Pons (tissue), 1 donor: ENCODE measurements at places on chromosomes 5 and 9.

GRCh38 chr5:143188083-143188482, 215.4 kb downstream of the NR3C1 start:
- no peak for DNase-seq

GRCh38 chr5:35136386-35136785, 88.6 kb upstream of the AGXT2 start:
- no peak for DNase-seq

DNA sequence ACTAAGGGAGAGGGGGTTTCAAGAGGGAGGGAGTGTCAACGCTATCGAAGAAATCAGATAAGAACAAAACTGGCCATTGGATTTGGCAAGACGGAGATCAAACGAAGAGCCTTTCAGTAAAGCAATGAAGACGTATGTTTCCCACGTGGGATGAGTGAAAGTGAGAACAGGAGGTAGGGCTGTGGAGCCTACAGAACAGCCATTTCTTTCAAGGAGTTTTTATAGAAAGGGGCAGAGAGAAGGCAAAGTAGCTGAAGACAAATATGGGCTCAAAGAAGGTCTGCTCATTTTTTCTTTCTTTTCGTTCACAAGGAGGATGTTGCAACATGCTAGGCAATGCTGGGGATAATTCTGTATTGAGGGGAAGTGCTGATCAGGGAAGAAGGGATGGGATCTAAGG, 98.3 kb downstream of the SUSD1 start:
- peak; percentile 14 for DNase-seq

- peak; percentile 67 for DNase-seq
Observed at GRCh38 chr9:14301583-14302021, 12.3 kb downstream of the NFIB start.

DNA sequence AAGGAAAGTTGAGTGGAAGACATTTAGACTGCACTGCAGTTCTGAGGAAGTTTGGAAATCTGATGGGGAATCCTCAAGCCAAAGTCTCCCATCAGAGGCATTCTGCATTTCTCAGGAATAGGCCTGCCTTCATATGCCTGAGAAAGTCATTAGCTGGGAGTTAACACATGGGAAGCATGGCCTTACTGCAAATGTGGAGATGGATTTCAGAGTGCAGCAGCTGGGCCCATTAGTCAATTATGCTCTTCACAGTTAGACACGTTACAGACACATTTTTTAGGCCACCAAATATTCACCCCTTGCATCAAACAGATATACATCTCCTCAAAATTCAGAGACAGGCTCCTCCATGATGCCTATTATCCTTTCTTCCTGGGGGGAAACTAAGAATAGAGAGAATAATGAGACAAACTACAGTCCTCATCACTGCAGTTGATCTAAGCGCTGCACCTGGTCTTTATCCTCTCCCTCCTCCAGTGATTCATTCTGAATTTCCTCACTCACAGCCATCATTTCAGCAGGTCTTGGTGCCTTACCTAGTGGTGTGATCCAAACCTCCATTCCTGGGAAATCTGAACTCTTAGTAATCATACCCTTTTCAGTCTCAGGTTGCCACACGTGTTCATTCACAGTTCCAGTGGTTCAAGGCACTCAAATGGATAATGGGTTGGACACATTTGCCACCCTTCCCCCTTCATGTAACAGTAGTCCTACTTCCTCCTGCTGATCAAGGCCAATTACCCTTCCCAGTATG, 47.9 kb upstream of the PPP2CA start:
- DNase-seq = no peak

- DNase-seq = no peak
Observed at GRCh38 chr9:113619491-113620376, 156.2 kb downstream of the RGS3 start.
